ENCODE measurements at places on chromosomes 7 and 10.
A peak's percentile ranks its signal among the peaks of the same experiment; 100 is the strongest.

DNA sequence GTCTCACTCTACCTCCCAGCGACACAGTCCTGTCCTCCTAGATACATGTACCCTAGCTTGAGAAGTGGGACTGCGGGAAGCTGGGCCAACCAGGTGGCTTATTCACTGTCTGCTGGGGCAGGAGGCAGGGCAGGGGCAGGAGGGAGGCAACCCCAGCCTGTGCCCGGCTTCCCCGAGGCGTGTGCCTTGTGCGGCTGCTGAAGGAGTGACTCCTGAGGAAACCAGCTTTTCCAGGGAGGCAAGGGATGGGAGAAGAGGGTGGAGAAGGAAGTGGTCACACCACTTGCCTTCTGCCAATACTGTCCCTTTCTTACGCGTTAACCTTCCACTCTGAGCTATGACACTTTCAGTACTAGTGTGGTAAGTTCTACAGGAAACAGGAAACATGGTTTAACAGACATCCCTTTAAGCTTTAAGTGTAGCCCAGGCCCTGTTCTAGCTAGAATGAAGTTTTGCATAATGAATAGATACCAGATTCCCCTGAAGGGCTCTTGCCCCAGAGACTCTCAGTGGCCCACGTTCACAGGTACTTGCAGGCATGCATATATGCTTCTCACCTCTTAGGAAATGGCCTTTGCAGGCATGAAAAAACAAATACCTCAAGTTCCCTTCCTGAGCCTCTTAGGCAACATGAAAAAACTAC, 40.6 kb downstream of the SYPL1 start:
- DNase-seq = no peak

- no peak for DNase-seq
Observed at GRCh38 chr7:11650030-11650429, 182.0 kb downstream of the THSD7A start.

DNA sequence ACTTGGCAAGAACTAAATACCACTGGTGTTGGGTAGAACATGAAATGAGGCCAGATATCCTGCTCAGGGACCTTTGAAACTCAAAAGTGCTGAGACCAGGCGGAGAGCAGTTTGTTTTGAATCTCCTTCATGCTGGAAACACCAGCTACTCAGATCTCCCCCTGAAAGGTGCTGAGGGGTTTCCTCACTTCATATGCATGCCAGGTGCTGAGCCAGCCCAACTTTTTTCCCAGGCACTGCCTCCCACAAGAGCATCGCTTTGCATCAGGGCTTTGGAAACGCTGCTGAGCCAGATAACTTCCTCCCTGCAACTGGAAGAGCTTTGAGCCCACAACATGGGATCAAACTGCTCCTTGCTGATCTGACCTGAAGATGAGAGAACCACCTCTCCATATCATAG, 13.7 kb downstream of the NPTX2 start:
- DNase-seq = no peak

- DNase-seq = no peak
Observed at GRCh38 chr10:126519185-126519584, 130.9 kb upstream of the ADAM12 start.

DNA sequence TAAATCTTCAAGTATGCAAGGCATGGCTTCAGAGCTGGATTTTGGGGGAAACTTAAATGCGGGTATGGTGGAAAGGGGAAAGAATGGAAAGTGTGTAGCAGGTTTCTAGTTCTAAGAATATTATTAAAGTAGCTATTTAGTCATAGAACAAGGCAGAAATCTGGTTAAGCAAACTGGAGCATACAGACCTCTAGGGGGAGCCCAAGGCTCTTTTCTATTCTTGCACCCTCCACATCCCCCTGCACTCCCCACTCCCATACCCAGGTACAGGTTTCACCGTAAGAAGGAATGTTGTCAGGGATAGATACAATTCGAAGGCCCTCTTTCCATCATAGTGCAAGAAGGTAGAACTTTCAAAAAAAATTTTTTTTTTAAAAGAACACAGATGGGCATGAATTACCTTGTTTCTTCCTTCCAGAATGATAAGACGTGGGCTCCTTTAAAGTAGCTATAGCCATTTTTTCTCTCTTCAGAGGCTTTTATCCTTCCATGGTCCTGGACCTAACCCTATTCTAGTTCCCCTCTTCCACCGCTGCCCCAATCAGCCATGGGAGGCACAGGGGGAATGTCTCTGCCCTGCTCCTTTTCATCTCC, 41.5 kb upstream of the SMIM30 start:
- peak; percentile 47 for DNase-seq

GRCh38 chr10:78537018-78537417, 503.4 kb downstream of the RPS24 start:
- no peak for DNase-seq

GRCh38 chr10:93816123-93816747, 58.5 kb downstream of the LGI1 start:
- DNase-seq = peak; percentile 63

DNA sequence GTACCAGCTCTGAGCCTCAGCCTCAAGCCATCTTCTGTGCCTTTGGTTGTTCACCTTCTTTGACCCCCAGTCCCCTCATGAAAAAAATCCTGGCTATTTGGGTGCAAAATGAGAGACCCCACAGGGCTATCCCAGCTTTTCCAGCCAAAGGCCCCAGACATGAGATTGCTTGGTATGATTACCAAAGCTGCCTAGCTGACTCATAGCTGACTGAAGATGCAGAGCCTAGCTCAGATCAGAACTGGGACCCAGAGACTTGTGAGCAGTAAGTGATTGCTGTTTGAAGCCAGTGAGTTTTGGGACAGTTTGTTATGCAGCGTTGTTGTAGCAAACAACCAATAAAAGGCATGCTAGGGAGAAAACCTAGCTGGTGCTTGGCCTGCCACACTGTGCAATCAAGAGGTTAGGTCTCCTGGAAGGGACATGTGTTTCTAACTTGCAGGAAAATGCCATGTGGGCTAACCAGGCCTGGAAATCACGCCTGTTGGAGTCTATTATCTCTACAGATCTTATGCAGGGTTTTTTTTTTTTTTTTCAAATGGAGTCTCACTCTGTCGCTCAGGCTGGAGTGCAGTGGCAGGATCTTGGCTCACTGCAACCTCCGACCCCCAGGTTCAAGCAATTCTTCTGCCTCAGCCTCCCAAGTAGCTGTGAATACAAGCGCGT, 48.0 kb upstream of the DAGLB start:
- peak; percentile 70 for DNase-seq

GRCh38 chr10:50326757-50327701, 75.7 kb upstream of the ASAH2 start:
- DNase-seq = peak; percentile 36

GRCh38 chr7:140004672-140005071, 58.1 kb downstream of the PARP12 start:
- DNase-seq = no peak

DNA sequence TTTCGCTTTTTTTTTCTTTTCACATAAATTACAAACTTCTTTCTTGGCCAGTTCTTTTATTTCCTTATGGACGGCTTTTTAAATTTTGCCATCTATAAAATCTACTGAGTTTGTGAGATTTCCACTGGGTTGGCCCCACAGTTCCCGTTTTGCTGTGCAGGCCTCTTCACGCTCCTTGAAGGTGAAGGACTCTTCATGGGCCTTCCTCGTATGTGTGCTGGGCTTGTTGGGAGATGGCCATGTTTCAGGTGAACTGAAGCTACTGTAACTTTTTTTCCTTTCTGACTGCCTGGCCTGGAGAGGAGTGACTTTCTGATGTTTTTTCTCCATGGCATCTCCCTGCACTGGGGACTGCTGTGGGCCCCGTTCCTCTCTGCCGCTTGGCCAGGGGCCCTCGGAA, 262.4 kb downstream of the COBL start:
- DNase-seq = no peak

DNA sequence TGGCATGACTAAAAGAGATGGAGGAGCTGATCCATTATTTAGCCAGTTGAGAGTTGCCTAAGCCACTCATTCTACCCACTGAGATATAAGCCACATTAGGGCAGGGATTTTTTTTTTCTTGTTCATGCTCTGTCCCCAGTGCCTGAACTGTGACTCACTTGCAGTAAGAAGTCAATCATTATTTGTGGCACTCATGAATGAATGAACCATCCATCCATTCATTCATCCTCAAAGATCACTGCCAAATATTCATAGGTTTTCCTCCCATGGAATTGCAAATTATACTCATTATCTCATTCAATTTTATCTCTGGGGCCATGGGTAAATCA, 22.8 kb upstream of the ARID5B start:
- DNase-seq = no peak

- DNase-seq = no peak
Observed at GRCh38 chr7:138369797-138370196, 90.3 kb upstream of the TRIM24 start.

GRCh38 chr7:17713584-17713983, 226.7 kb downstream of the SNX13 start:
- no peak for DNase-seq

GRCh38 chr10:80075781-80076180, 2.7 kb upstream of the TMEM254 start:
- peak; percentile 19 for DNase-seq

DNA sequence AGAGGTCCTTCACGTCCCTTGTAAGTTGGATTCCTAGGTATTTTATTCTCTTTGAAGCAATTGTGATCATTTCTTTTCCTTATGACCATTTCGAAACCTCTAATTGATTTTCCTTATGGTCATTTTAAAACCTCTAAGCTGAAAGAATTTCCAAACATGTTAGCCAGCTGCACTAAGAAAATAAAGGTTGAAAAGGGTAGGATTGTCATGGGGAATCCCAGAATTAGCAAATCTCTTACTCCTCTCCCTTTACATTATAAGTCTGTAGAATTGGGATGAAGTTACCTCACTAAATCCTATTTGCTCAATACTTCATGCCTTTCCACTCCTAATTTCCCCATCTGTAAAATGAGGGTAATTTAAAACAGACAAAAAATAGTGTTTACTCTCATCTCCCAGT, 79.5 kb downstream of the FAM185A start:
- no peak for DNase-seq

GRCh38 chr7:116271963-116272886, 61.9 kb downstream of the TES start:
- peak; percentile 84 for DNase-seq

GRCh38 chr10:102065561-102066398, 631 bp downstream of the HPS6 start:
- peak; percentile 66 for DNase-seq

DNA sequence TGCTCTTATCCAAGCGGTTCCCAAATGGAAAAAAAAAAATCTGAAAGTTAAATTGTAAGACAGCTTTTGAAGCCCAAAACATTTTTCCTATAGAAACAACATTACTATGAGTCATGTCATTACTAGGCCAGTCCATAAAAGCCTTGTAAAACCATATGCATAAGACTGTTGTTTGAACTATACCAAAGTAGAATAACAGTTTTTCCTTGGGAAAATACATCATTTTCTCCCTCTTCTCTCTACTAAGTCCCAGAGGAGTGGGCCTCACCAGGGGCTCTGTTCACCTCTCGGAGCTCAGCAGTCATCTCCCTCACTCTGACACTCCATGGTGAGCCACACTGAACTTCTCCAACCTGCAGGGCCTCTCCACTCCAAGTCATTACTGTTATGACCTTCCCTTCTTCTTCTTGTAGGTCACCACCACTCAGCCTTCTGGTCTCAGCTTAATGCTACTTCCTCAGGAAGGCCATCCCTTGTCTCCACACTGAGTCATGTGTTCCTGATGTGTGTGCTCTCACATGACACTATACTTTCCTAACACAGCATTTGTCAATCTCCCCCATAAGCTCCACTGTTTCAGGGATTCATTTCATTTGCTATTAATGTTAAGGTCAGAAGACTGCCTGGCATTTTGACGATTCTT, 32.5 kb downstream of the ZNF438 start:
- DNase-seq = no peak

- no peak for DNase-seq
Observed at GRCh38 chr7:148276314-148277041, 314.1 kb upstream of the C7orf33 start.

DNA sequence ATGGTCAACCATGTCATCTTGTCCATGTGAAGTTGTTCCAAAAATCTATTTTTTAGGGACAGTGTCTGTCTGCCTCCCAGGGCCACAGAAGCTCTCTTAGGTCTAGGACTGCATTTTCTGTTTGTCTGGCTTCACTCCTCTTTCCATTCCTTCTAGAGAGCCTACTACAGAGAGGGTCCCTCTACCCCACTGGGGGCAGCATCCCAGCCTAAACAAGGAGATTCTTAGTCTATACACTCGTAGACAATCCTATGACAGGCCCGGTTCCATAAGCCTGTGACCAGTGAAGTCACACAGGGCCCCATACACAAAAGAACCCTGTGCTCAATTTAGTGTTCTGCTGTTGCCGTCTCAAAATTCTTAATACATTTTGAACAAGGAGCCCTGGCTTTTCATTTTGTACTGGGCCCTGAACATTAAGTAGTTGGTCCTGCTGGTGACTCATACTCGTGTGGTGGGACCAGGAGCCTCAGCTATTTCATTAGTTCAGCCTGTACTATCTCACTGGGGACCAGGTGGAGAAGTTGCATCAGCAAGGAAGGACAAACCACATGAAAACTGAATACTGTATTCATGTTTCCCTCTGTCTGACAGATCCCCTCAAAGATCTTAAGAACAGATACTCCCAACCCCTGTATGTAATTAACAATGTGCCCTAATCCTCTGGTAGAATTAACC, 23.5 kb upstream of the FAM180A start:
- DNase-seq = no peak

DNA sequence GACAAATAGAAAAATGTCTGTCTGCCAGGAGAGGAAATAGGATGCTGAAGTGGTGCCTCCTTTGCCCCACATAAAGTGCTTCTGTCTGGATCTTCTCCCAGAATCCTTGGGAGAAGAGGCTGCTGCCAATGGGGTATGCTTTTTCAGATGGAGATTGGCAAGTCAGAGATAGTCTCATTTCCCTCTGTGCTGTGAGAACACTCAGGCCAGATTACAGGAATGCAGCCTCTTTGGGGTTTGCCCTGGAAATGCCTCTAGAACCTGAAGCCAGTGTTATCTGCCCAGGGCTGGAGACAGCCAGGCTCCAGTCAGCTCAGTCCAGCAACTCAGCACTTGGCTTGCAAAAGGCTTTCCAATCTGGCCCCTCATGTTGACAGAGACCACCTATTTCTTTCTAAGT, 119.1 kb upstream of the PHYHIPL start:
- no peak for DNase-seq

GRCh38 chr10:84493951-84494848, 165.8 kb downstream of the CCSER2 start:
- peak; percentile 21 for DNase-seq

- DNase-seq = no peak
Observed at GRCh38 chr10:120505866-120506265, 48.8 kb downstream of the PLPP4 start.

GRCh38 chr10:11505639-11506038, 105.8 kb downstream of the USP6NL start:
- DNase-seq = no peak

DNA sequence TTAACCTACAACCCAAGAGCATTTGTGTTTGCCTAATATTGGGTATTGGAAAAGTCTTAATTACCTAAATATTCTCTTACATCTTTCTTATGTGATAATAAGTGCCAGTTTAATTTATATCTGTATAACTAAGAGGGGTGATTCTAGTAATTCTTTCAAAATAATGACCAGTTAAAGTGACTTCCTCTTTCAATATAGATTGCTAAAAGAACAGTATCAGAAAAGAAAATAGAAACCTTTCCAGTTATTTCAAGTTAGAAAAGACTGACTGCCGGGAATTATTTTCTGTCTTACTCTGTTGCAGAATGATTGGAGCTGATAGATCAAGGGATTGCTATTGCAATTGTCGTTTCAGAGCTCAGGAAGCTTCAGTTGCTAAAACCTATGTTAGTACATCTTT, 525.0 kb upstream of the SEMA3D start:
- no peak for DNase-seq

All from AG08396 (cell line).